ENCODE measurements at places on chromosomes 6 and 20.

DNA sequence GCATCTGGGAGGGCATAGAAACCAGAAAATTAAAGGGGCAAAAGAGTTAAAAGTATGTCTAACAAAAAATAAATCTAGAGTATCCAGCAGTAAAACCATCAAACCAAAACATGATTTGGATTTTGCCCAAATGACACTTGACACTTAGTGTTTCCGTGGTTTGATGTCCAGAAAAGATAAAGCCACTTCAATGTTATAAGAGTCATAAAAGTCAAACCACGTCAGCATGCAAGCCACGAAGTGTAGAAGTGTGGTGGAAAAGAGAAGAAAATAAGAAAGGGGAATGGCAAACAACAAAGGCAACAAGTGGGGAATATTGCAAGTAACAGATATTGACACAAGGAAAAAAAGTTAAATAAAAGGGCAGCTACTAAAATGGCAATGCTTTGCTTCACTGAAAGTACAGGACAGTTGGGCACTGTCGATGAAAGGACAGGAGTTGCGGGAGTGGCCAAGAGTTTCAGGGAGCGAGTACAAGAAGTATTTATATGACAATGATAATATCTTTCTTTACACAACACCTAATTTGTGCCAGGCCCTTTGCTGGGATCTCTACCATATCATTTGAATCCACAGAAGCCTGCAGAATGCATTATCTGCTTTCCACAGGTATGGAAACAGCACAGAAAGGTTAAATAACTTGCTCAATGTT lies 6.3 kb upstream of the HDDC2 start:
- DNase-seq, result peak; percentile 53

DNA sequence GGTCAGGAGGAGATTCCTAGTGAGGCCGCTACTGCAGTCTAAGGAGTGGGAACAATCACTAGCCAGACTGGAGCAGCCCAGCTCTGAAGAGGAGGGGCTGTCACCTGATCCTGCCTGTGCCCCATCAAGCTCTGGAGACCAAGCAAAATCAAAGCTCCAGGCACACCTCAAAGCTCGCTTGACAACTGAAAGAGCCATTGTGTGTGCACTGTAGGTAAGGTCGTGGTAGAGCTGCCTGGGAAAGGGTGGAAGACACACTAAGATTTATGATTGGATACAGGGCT lies 58.2 kb downstream of the CSE1L start:
- DNase-seq, result no peak

- DNase-seq, result no peak
These were observed 192.3 kb downstream of the DLL1 start for GRCh38 chr6:170098428-170099170.

DNA sequence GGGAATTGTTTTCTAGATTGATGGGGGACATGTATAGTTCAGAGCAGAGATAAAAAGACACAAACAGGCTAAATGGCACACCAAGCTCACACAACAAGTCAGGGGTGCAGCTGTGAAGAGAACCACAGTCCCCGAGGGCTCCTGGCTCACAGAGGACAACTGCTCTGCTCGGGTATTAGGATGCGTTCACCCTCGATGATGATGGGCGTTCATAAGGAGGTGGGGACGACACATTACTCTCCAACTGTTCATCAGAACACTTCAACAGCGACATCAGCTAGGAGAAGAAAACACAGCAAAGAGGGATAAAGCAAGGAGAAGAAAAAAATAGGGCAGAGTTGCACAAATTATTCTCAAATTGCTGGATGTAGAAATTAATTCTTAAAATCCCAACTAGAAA lies 174.8 kb upstream of the RREB1 start:
- no peak for DNase-seq

DNA sequence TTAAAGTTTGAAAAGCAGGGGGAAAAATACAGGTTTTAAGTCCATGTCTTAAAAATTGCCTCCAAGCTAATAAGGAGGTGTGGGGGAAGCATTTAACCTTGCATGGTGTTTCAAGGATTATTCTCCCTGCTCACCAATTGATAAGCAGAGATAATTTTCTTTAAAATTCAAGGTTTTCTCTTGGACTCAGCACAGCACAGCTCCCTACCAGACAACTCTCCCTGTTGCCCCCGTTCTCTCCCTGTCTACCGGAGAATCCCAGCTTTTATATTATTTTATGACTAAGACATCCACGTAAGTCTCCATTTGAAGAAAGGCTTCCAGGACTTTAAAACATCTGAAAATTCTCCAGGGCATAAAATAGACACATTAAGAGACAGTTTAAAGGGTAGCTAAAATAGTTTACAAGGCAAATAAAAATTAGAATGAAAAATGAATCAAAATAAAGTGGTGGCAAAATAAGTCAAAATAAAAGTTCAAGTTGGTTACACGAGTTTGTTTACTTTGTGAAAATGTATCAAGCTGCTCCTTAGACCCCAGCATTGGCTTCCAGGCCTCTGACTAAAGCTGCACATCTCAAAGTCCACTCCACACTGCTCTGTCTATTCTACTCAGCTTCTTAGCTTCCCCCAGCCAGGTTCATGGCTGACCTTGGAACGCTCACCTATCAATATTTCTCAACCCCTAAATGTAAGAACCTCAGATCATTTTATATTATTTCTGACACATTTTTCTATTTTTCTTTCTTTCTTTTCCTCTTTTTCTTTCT lies 188.6 kb upstream of the PLCB4 start:
- DNase-seq, result no peak

DNA sequence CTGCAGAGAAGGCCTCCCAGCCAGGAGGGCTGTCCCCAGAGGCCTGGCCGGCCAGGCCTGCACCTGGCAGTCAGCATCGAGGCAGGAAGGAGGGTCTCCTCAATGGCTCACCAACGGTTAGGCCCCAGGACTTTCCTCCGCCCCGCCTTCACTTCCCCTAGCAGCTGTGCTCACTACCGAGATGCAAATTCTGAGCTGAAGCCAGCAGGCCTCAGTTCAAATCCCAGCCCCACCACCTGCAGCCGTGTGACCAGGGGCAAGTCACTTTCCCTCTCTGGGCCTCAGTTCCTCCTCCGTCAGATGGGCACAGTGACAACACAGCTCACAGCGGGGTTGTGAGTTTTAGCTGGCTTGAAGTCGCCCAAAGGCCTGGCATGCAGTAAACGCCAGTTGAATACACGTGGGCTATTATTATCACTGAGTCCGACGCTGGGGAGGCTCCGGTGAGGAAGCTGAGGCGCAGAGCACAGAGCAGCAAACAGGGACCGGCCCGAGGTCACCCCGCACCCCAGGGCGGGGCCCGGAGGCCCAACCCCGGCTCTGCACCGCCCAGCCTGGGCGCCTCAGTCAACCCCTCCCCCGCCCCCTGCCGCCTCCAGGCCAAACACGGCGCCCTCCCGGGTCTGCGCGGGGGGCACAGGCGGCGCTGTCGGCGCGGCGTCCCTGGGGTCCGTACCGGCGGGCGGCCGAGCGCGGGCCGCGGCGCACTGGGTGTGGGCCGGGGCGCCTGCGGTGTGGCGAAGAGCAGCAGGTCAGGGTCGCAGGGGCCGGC lies 671 bp downstream of the E2F1 start:
- DNase-seq, result no peak

DNA sequence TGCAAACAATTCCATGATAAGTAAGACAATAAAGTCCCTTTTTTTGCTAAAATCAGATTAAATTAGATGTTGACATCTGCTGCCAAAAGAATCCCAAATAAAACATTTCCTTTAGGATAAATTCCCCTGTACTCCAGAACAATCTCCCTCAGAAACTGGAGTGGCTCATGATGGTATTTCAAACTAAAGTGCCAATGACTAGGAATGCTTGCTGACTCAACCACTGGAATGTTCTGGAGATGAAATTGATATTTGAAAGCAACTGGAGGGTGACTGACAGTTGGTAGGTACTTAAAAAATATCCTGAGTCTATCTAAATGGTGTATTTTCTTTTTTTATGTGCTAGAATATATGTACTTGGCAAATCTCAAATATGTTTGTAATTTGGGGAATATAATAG lies 350.1 kb upstream of the TSHZ2 start:
- DNase-seq, result no peak

DNA sequence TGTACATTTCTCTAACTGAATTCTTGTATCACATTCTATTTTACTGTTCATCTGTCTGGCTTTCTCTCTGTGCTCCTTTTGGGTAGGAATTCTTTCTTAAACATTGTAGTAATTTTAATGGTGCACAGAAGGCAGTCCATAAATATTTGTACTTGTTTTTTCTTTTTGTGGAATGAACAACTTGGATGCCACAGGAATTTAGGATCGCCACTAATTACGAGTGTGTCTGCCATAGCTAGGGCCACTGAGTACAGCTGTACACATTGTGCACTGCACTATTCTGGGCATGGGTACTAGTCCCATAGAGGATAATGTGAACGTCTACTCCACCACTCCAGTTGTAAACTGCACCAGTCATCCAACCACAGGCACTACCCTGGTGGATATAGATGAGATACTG lies 39.3 kb upstream of the TMEM200A start:
- DNase-seq, result no peak

GRCh38 chr20:38519426-38519825 lies 46.8 kb downstream of the RALGAPB start:
- no peak for DNase-seq

DNA sequence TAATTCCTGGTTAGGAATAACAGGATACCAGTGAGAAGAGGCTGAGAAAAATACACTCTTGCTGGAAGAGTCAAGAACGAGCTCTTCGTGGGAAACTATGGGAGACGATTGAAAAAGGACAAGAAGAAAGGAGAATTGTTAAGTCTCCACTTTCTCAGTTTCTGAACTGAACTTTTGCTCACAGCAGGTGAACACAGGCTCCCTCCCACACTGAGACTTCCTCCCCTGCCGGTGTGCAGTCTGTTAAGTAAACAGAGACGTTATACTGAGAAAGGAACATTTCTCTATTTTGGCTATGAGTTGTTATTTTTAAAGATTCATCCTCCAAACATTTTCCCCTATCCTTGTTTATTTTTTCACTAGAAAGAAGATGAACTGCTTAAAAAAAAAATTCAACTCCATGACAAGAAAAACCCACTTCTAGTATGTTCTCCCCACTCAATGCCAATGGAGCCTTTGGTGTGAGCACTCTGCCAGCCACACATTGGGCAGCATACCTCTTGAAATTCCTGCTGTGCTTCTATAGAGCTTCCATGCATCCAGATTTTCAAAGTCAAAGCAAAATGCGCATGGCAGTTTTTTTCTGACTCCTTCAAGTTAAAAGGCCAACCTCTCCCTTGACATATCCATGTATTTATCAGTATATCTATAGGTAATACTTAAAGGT lies 250.5 kb downstream of the ESR1 start:
- no peak for DNase-seq

DNA sequence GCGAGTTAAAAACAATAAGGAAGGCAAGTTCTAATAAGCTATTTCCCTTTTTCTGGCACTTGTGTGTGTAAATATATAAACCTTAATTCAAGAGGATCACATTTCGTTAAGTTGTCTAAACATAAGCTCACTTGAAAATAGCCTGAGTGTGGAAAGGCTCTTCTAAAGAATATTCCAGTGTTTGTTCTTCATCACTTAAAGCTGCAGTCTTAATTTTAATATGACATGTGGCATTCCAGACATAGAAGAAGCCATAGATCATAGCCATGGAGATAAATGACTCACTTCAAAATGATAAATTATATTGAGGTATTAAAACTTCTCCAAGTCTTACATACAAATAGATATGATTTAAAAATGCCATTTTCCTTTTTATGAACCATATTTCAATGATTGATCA lies 42.1 kb downstream of the IYD start:
- DNase-seq, result no peak

GRCh38 chr6:153092082-153093013 lies 38.7 kb downstream of the RGS17 start:
- DNase-seq, result no peak

DNA sequence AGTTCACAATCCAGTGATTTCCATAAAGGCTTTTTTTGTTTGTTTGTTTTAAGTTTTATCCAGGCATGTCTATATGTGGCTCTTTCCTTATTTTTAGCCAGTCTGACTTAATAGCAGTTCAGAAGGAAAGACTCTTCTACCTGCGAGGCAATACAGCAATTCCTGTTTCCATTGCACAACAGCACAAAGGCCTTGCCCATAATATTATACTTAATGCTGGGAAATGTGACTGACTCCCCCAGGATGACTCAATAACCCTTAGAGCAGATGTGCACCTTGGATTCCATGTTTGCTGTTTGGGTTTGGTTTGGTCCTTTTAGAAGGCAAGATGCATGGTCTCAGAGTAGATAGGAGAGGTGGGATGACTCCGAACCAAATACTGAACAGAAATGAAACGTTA lies 184.1 kb downstream of the MTFR2 start:
- no peak for DNase-seq

DNA sequence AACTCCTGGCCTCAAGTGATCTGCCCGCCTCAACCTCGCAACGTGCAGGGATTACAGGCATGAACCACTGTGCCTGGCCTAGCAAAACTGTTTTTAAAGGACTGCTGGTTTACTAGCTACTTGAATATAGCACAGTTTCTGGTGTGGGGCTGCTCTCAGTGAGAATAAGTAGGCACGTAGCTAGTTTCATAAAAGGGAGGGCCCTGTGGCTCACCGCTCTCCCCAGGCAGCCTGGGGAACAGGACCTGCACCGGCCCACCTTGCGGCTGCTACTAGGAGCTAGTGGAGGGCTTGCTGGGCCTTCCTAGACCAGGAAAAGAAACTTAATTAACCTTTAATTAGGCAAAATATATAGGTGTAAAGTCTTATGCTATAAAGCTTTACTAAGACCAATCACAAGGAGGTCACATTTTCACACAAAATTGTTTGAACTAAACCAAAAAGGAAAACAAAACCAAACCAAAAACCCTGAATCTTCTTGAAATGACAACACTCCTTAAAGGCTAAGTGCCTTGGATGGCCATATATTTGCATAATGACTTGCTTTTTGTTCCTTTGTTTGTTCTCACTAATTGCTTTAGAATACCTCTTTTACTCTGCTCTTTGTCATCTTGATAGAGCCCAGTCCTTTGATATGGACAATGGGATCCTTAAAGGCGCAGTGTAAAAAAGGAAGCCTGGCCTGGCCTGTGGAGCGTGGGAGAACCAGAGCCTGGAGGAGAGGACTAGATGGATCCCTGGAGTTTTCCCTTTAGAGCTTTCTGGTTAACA lies 69.5 kb upstream of the SAMD5 start:
- DNase-seq, result no peak

DNA sequence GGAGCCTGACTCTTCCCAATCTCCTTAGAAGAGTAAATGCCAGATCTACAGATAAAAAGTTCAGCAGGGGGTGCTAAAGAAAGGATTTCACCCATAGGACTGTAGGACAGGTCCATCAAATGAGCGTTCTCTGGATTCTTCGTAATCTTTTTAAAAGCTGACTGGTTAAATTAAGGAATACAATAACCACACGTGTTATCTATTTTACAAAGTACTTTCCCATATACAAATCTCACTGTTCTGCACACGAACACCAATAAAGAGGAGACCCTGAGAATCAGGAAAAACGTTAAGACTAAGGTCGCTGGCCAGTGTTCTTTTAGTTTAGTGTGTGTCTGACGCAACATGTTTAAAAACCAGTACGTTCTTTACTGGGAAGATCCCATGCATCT lies 542 bp downstream of the TUBE1 start:
- no peak for DNase-seq

All from NCI-H2029 (cell line).